ENCODE measurements at places on chromosomes 16 and 17.
A peak's percentile ranks its signal among the peaks of the same experiment; 100 is the strongest.

DNA sequence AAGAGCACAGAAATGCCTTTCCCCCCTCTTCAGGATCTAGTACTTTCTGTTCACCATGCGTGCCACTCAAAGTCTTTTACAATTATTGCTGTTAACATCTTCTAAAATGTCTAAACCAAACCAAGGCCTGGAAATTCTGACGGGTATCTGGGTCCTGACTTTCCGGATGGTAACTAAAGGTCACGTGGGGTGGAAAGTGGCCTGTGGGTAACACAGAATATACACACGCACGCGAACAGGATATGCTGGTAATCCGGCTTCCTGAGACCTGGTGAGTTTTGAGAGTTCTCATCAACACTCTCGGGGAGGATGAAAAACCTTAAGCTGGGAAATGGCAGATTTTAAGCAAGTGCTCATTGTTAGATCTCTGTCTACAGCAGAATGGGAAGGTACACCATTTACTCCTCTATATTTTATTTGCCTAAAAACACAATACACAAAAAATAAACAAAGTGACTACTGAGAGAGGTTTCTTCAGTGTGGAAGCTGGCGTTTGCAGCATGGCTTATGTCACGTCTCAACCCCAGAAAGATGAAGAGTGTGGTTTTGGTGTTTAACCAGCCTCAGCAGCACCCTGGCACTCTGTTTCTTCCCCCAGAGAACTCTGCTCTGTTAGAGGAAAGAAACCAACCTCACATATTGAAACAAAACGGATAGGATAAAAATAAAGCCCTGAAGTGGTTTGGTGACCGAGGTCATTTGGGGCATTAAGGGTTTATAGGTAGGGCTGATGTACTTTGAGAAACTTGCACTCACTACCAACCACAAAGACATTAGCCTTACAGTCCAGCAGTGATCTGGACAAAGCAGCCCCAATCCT, 37.3 kb downstream of the SMG6 start:
- DNase-seq, result peak; percentile 37

- peak; percentile 89 for DNase-seq
These were observed 149.2 kb downstream of the MAF start for GRCh38 chr16:79451196-79451816.

DNA sequence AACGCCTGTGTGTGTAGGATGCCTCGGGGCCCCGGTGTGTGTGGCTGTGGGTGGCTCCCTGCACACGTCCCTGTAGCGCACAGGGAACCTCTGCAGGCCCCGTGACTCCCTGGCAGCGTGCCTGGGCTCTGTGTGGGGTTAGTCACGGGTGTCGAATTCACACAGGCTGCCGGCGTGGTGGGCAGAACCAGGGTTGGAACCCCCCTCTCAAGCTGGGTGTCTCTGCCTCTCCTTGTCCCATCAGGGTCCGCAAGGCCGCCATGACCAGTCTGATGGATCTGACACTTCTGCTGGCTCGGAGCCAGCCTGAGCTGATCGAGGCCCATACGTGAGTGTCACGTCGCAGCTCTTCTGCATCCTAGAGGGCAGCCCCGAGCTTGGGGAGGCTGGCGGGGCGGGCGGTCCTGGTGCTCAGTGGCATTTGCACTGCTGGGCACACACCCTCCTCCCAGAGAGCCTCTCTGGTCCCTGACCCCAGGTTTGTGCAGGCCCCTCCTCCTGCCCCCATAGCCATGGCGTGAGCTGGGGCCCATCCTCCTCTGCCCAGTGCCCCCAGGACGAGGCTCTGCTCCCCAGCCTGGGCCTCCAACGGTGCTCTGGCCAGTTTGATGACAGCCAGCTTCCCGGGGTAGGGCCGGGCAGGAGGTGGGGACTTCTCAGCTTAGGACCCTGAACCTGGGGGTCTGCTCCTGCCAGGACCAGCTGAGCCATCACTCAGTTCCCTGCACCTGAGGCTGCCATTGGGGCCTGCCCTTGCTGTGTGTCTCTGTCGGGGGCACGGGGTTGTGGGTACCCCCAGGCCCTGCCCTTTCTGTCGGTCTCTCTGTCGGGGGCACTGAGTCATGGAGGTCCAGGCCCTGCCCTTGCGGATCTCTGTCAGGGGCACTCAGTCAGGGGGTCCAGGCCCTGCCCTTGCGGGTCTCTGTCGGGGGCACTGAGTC, 88.1 kb upstream of the ZNF750 start:
- no peak for DNase-seq

- DNase-seq, result no peak
These were observed 166.8 kb downstream of the SOX9 start for GRCh38 chr17:72287586-72287985.

GRCh38 chr17:37490022-37490587, 414 bp downstream of the DUSP14 start:
- peak; percentile 49 for DNase-seq

DNA sequence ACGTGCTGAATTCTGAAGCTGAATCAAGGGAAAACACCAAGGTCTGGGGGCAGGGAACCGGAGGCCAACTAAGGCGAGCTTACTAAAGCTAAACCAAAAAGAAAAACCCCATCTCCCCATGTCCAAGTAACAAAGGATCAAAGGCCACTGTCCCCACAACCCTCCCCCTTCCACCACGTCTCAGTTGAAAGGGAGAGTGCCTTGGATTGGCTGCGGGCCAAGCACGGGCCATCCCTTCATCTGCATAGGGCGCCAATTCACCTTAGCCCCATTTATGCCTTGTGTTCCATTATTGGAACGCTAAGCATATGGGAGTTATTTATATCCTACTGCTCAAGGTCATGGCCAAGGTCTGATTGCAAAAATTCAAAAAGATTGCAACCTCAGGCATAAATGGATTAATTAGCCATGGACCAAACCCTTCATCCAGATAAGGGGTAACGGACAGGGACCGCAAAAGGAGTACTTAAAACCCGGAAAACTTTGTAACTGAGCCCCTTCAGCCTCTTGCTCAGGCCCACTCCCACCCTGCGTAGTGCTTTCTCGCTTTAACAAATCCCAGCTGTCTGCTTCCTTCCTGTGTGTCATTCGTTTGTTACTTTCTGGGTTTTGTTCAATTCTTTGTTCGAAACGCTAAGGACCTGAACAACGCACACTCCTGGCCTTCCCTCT, 740 bp upstream of the ATP6V0D1 start:
- DNase-seq, result peak; percentile 33

All from suppressor macrophage treated with lipopolysaccharide for 4 hours (primary cell).